ENCODE measurements at places on chromosomes 1 and 21. TPM values are rescaled to one million over a fixed set of nuclear protein-coding genes. Genes with fewer than 3 reads are reported as not detected.

The CD247 gene
- total RNA-seq, result 7.7 TPM

DNA sequence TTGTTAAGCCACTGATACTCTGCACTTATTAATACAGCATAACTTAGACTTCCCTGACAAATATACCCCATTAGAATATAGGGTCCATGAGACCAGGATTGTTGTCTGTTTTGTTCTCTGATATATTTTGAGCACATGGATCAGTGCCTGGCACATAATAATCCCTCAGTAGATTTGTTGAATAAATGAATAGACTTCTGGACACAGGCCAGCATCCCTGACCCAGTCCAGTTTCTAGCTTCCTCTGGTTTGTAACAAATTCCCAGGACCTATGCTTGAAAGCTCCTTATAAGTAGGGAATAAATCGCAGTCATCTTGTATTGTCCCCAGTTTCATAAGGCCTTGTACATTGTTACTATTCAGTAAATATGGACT is 58.2 kb upstream of the GADD45A start:
- DNase-seq, result no peak

DNA sequence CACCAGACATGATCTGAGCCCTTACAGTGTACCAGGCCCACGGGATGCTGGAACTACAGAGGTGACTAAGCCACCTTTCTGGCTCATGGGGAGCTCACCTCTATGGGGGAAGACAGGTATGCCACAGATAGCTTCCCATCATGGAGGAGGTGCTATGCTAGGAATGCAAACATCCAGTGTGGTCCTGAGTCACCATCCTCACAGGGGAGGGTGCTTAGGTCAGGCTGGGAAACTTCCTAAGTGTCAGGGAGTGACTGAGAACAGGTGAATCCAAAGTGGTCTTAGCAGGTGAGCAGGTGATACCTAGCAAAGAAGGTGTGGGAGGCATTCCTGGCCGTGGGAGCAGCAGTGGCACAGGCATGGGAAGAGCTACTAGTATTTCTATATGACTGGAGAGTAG is 8.6 kb upstream of the RASSF5 start:
- DNase-seq, result no peak

DNA sequence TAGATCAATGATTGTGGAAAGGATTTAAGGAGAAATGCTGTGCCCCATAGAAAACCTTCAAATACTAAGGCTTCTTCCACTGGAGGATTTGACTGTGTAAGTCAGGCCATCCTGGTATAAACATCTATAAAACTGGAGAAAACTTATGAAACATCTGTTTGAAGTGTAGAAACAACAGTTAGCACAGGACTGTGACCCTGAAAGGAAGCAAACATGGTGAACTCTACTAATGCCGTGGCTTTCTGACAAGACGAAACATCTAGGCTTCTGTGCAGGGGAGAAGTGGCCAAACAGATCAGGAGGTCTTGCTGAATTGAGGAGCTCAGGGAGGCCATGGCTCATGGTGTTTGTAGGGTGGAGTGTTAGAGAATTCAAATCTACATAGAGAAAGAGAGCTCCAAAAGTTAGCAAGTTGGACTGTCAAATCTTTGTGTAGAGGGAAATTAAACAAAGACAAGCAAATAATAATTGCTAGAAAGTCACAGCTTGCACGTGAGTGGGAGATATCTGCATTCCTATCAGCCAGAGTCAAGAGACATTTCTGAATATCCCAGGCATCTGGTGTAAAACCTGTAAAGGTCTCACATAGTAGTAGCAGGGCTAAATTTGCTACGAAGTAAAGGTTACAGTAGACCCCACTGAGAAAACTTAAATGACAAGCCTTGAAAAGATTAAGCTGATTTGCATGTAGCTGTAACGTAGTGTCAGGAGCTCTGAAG is 566.8 kb upstream of the B3GALT2 start:
- no peak for DNase-seq

All from kidney (tissue), 22 donors.